Left renal cortex interstitium (tissue), 4 donors: ENCODE measurements at places on chromosomes 5 and 9.
A peak's percentile ranks its signal among the peaks of the same experiment; 100 is the strongest.

- no peak for DNase-seq
These were observed 213.5 kb upstream of the PANK3 start for GRCh38 chr5:168792678-168793077.

DNA sequence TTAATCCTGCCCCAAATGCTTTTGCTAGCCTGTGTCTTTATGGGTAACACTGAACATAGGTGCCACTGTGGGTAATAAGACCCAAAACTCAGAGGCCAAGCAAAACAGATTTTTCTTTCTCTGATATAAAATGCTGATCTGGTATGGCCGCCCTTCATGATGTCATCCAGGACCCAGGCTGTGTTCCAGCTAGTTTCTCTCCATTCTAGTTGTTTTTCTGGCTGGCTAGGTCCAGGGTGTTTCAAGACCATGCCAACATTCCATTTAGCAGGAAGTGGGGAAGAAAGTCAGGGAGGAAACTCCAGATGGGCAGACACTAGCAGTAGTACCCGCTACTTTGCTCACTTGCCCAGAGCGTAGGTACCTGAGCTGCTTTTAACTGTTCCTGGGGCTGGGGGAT lies 183.9 kb upstream of the OTULINL start:
- DNase-seq = no peak

DNA sequence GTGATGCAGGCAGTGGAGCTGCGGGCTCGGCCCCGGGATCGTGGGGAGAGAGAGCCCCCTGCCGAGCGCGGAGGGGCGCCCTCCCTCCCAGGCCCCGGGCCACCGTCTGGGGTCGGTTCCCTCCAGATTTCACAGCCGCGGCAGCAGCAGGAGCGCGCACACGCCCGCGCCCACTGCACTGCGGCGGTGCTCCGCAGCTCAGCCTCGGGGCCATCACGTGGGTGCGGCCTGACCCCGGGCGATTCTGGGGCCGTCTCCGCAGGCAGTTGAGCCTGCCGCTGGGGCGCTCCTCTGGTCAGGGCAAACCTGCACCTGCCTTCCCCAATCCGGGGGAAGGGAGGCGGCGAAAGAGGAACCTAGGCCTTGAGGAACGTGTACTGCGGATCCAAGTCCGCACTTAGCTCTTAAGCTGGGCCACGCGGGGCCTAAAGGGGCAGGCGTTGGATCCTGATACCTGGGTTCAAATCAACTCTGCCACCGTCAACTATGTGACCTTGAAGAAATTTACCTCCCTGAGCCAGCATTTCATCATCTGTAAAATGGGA lies 9.4 kb upstream of the DELE1 start:
- DNase-seq = peak; percentile 34

- no peak for DNase-seq
These were observed 20.6 kb downstream of the C5 start for GRCh38 chr9:121029469-121029868.

DNA sequence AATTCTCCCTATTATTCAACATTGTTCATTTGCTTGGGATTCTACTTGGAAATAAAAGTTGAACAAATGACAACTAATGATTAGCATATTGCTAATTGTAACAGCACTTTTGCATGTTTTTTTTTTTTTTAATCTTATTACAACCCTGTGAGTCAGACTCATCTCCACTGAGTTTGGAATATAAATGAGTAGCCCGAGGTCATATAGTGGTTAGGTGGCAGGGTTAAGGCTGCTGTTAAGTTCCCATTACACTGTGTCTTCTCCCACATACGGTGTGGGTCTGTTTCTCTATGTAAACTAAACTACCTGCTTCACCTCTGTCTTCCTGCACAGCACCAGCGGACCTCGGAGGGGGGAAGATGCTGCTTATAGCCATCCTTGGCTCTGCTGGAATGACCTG lies 92.4 kb downstream of the EQTN start:
- no peak for DNase-seq

GRCh38 chr9:129441852-129442251 lies 179.0 kb downstream of the C9orf50 start:
- DNase-seq = no peak
